ENCODE measurements at places on chromosomes 13 and 19.

DNA sequence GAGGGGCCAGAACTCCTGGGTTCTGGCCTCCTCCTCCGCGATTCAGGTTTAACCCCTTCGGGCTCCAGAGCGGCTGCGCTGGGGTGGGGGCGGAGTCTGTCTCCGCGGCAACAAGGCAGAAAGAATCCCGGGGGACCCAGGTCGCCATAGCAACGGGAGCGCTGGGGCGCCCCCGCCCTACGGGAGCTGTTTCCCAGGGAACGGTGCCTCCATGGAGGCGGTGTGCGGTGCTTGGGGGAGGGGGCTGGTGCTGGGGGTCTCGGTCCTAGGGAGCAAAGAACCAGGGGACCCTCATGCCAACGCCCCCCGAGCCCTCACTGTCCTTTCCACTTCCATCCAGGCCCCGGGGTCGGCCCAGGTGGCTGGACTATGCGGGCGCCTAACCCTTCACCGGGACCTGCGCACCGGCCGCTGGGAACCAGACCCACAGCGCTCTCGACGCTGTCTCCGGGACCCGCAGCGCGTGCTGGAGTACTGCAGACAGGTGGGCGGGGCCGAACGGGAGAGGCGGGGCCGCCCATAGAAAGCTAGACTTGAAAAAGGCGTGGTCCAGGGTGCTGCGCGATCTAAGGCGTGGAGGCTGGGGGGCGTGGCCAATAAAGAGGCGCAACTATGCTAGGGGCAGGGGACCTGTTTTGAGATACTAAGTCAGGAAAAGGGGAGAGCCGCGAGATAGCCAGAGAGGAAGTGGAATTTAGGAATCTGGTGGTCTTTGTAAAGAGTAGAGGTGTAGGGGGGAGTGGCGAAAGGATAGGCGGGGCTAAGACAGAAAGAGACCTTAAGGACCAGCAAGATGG, 1.2 kb downstream of the APLP1 start:
- DNase-seq: no peak

- DNase-seq: no peak
Observed at GRCh38 chr13:106987427-106987785, 419.5 kb upstream of the ARGLU1 start.

DNA sequence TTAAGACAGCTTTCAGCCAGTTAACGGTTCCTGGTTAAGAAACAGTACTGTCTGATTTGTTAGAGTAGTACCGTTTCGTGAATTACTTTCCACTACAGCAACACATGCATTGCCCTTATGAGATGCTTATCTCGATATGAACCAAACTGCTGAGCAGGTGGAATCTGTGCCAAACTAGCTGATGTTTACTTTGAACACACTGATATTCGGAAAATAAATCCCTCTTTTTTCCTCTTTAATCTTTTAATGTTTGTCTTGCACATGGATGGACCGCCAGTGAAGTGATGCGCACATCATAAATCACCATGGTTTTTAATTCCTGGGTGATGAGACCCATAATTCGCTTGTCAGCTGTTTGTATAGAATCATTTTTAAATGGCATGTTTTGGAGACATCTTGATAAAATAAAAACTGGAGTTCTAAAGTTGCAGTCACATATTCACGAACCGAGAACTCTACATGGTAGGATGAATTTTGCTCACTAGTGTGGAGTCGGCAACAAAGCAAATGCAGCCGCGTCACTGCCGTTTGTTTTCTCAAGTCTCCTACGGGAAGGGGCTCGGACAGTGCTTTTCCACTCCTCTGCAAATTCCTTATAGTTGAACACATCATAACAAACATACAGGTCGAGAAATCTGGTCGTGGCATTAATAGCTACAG, 1.1 kb downstream of the GJA3 start:
- no peak for DNase-seq

GRCh38 chr19:1768248-1768647, 14.9 kb downstream of the ONECUT3 start:
- DNase-seq: no peak

GRCh38 chr19:6252066-6252465, 27.7 kb downstream of the MLLT1 start:
- DNase-seq: no peak

GRCh38 chr13:23039266-23039935, 141.4 kb upstream of the SGCG start:
- no peak for DNase-seq

DNA sequence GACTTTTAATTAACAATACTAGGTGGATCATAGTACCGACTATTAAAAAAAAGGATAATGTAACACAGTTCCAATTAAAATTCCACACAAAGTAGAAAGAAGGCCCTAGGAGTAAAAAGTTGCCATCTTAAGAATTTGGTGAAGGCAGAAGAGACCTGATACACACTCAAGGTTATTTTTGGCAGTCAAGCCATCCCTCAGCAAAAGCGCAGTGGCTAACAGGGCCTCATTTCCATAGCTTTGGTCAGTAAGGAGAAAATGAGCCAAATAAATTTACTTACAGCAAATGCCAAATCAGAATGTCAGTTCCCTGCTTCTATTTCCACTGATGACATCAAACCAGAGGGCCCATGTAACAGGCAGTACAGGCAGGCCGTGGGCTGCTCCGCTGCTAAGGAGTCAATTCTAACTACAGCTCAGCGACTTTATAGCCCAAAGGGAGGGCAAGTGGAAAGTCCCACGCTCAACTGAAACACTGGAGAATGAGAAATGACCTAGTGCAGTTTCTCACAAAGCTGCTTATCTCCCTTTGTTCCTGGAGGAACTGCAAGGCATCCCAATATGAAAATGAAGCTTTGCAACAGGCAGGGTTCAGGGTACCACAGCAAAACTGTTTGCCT, 6.3 kb downstream of the ARGLU1 start:
- DNase-seq: no peak

DNA sequence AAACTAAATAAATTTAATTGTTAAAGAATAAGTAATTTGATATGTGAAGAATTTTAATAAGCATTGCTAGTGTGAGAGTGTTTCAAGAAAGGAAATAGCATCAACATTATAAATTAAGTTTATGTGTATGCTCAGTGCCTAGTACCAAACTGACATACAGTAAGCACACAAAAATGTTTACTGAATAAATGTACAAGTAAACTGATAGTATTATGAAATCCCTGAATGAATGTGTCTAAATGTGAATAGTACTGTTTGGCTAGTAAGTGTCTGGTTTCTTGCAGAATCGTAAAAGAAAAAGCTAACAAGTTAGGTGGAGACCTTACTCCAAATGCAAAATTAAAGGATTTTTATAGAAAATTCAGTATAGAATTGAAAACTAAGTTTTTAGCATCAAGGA, 233.6 kb downstream of the PCDH9 start:
- no peak for DNase-seq

DNA sequence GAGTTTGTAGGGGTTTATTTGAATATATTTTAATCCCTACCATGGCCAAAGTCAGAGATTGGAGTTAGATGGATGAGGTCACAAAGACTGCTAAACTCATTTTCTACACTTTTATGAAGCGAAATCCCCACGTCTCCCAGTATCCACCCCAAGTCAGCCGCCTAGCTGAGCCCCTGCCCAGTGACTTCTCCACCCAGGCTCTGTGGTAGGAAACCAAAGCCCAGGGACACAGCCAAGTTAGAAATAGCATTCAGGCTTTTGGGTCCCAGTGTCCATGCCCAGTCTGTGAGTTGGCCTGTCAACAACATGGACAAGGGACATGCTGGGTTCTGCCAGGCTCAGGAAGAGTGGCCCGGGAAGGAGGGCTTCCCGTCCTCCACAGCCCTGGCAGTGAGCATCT, 474.0 kb downstream of the FOXO1 start:
- DNase-seq: peak; percentile 83

DNA sequence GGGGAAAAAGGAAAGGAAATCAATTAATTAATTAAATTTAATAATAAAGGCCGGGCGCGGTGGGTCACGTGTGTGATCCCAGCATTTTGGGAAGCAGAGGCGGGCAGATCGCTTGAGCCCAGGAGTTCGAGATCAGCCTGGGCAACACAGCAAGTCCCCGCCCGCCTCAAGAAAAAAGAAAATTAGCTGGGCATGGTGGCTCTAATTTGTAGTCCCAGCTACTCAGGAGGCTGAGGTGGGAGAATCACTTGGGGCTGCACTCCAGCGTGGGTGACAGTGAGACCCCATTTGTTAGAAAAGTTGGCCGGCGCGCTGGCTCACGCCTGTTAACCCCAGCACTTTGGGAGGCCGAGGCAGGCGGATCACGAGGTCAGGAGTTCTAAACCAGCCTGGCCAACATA, 733 bp upstream of the CD320 start:
- no peak for DNase-seq

GRCh38 chr13:110445722-110446574, 115.6 kb downstream of the RAB20 start:
- no peak for DNase-seq

DNA sequence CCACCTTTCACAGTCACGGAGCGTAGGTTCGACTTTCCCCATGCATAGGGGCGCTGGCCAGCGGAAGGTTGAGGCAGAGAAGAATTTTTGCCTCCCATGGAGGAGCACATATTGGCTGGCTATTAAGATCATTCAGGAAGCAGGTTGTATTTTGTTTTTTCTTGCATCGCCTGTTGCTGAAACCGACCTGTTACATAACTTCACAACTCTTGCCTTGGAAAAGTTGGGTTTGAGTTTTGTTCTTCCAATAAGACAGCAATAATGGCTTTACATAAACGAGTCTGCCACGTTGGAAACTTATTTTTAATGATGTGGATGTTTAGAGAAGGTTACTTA, 1.4 kb downstream of the UPF1 start:
- no peak for DNase-seq

GRCh38 chr13:46535002-46535401, 18.0 kb upstream of the LRCH1 start:
- DNase-seq: no peak

DNA sequence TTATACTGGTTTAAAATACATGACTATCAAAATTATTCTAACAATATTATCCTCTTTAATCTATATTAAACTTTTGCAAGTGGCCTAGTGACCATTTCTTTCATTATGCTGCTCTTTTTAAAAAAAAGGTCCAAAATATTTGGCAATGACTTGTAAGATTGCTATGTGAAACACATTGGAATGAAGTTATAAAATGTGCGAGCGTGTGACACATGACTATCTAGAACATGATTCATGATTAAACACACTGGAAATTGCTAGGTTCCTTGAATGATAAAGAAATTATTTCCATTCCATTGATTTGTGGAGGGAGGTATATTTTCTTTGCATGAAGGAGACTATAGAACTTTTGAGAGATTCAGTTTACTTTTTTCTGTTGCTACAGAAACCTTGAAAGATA, 739.1 kb downstream of the DIAPH3 start:
- no peak for DNase-seq

GRCh38 chr13:34419025-34419424, 523.0 kb upstream of the NBEA start:
- no peak for DNase-seq

DNA sequence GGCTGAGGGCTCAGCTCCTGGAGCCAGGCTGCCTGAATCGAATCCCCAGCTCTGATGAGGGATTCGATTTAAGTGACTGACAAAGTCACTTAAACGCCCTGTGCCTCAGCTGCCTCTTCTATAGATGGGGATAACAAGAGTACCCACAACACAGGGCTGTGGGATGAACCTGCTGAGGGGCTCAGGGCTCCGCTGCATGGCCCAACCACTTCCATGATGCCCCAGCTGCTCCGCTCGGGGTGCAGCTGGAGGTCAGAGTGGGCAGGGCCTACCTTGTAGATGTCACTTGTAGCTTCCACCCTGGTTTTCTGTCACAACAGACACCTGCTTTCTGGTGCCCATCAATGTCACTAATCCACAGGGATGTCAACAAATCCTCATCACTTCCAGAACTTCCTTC, 39.2 kb downstream of the STK24 start:
- no peak for DNase-seq

DNA sequence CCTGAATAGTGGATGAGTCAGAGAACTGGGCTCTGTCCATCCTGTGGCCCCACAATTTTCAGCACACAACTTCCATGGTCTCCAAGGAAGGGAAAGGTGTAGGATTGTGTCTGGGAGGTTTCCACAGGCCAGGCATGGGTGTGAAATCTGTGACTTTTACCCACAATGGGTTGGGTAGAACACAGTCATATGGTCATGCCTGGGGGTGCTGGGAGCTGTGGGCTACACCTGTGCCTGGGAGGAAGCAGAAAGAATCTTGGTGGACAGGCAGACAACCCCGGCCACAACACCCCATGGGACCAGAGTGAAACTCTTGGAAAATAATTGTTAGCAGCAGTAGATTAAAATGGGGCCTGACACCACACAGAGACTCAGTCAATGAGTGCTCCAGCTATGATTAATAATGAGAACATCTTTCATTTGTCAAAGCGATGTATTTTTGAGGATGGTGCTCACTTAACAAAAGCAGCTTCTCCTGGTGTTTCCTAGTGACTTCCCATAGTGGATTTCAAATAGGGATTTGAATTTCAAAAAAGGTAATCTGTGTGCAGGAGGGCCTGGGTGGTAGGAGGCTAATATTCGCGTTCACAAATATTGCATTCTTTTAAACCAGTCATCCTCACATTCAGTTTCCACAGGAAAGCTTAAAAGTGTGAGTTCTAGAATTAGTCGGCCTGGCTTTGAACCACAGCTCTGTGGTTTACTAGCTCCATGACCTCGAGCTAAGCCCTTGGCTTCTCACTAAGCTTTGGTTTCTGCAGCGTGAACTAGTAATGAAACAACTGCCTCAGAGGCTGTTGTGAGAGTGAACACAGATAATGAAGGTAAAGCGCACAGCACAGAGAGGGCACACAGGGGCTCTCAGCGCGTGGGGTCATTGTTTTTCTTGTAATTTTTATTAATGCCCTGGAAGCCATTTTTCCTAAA, 89.3 kb upstream of the UQCRFS1 start:
- DNase-seq: no peak

DNA sequence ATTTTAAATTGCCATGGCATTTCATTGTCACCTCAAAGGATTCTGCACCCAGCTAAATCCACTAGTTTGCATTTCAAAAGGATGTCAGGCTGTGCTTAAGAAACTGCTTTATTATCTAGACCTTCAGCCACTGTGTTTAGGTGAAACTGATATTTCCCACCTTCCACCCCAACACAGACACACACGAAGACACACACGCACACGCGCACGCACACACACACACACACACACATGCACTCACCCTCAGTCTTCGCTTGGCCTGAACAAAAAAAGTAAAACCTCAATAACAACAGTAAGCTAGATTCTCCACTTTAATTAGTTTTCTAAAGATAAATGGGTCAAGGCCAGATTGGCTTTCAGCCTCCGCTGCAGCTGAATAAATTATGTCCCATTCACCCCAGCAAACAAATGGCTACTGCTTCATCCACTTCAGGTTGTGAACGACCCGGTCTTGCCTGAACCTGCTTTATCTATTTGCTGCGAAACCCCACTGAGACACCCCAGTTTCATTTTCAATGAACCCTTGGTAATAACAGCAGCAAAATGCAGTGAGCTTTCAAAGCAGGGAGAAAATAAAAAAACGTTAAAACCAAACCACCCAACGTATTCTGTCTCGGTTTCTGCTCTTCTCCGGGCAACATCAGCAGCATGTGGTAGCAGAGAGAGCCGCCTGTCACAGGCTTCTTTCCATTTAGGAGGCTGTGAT, 166.8 kb downstream of the DCT start:
- DNase-seq: no peak

Measured in vagina (tissue), 2 donors.